Hindlimb muscle (tissue), 1 donor: ENCODE measurements at places on chromosomes 7 and 10. TPM values are rescaled to one million over a fixed set of nuclear protein-coding genes. Genes with fewer than 3 reads are reported as not detected.

DNA sequence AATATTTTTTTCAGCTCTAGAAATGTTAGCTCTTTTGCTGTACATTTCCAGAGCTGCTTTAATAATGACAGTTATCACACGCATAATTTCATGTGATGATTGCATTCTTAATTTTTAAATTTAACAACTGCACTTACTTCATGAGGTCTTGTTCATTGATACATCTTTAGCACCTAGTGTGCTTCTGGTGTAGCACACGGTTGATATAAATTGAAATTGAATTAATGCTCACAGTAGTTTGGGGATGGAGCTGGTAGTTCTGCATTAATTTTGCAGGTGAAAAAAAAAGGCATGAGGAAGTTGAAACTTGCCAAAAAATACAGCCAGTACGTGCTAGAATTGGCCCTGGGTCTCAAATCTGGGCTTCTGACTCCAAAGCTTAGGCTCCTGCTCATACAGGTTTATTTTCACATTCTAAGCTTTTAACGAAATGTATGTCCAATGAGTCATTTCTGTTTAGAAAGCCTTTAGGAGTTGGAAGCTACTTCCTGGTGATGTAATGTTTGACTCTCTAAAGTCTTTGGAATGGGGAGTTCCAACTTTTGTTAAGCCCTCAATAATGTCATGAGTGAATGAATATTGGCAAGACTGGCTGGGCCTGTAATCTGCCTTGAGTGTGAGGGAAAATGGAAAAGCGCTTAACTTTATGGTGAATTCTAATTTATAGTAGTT lies 62.5 kb downstream of the DAGLB start:
- DNase-seq, result peak; percentile 74

DNA sequence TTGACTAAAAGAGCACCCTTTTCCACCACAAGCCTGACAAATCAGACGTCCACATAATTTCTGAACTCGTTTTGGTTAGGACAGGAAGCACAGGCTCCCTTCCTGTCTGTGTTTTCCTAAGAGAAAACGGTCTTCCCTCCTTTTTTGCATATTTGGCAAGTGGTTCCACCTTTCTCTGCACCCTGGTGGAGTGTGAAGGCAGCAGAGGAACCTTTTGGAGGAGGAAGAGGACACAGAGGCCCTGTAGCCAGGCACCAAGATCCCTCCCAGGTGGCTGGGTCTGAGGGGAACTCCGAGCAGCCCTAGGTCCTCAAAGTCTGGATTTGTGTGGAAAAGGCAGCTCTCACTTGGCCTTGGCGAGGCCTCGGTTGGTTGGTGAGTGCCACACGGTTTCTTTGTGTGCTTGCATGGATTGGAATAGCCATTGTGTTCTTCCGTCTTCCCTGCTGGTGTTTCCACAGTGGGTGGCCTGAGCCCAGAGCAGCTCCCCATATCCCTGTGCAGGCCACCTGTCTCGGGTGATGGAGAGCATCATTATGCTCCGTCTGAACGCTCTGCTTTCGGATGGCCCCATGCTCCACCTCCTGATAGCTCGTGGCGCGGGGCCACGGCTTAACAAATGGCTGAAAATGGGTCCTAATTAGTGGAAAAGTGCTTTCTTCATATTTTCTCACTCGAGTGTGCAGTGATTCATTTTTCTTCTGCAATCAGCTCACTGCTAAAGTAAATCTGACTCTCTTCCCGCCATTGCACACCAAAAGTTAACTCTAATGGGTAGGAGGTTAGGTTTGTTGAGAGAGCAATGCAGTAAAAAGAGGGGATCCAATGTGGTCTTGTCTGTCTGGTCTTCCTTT lies 4.2 kb downstream of the IKZF1 start:
- DNase-seq, result no peak

- peak; percentile 70 for DNase-seq
These were observed at the start of gene FAM13C for GRCh38 chr10:59362144-59362958. FAM13C (minus strand) TSS chr10:59362549; CDS start chr10:59362460, 89 bp downstream.

DNA sequence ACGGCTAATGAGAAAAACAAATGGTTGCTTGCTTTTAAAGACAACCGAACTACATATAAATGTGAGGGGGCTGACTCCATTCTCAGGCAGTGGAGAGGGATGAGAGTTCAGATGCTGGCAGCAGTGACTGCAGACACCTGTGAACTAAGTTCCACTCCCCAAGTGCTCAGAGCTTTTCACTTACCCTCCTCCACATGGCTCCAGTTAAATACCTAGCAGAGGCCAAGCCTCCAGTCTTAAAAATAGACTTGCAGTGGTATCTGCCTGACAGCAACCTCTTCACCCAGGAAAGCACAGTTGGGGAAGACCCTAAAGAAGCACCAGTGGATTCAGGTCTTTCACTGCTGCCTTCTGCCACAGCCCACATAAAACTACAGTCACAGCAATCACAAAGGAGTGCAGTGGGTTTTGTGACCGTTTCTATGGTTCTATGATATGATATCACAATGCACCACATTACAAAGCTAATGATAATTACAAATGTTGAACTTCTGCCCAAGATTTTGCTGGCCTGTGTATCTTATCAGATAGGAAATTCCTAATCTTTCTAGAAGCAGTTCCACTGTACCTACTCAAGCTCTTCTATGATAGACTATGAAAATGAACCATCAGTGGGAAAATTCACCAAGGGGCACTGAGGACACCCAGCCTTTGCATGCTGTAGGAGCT lies 3.3 kb upstream of the ABLIM1 start:
- DNase-seq, result no peak

GRCh38 chr10:5890452-5890915 lies 441 bp downstream of the FBH1 start:
- DNase-seq, result no peak

- no peak for DNase-seq
These were observed 217.7 kb upstream of the MTPN start for GRCh38 chr7:136194878-136195277.

- DNase-seq, result no peak
These were observed 10.8 kb downstream of the TMEM120A start for GRCh38 chr7:75983471-75984129.

GRCh38 chr10:47165711-47166404 lies 134.1 kb upstream of the GDF10 start:
- DNase-seq, result peak; percentile 81

- DNase-seq, result no peak
These were observed 137.7 kb downstream of the ETV1 start for GRCh38 chr7:13851736-13852135.

- DNase-seq, result no peak
These were observed 497.3 kb downstream of the SORCS3 start for GRCh38 chr10:105138358-105138757.

DNA sequence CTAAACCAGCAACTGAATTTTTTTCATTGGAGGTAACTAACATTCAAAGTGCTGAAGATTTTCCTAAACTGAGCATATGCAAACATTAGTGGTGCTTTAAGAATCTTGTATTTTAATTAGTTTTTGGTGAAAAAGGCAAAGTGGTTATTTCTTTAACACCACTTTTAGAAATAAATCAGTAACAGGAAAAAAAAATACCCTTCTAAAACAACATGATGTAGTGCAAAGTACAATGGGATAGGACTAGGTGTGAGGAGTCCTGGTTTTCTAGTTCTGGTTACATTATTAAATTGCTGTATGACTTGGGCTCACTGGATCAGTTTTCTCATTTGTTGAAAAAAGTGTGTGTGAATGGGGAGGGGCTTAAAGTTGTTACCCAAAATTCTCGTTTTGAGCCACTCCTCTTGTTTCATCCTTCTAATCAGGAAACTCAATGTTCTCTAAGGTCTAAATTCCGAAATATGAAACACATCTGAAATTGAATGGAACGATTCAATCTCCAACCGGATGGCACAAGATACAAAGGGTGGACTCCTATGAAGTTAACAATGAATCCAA lies 1.8 kb downstream of the WASL start:
- no peak for DNase-seq

DNA sequence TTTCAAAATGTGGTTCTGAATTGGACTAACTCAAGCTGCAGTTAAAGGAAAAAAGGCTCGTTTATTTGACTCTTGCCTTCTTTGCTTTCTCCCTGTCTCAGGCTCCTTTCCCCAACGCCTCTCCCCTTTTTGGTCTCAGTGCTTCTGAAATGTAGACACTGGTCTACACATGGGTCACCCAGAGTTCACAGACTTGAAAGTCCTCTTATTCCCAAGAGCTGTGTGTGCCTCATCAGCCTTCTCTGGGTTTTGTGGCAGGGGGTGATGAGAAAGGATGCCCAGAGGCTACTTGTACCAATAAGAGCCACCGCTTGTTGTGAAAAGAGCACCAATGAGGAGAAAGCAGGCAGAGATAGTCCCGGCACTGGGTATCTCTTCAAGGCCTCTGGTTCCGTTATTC lies 125.7 kb downstream of the BICC1 start:
- DNase-seq, result no peak

DNA sequence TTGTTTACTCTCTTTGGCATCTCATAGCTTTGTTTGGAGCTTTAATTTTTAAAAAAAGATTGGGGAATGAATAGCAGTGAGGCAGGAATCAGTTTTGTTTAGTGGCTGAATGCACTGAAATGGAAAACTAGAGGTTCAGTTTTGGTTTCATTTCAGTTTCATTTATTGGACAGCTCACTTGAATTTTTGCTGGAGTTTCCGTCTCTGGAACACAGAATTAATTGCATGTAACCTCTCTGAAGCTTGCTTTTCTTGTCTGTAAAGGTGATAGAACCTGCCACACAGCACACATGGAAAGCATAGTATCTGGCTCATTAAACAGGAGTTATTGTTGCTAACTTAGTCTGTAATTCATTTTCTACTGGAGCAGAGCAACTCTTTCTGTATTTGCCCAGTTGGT lies 7.1 kb downstream of the GRM8 start:
- no peak for DNase-seq

- no peak for DNase-seq
These were observed 16.7 kb upstream of the KLF6 start for GRCh38 chr10:3801558-3802192.

DNA sequence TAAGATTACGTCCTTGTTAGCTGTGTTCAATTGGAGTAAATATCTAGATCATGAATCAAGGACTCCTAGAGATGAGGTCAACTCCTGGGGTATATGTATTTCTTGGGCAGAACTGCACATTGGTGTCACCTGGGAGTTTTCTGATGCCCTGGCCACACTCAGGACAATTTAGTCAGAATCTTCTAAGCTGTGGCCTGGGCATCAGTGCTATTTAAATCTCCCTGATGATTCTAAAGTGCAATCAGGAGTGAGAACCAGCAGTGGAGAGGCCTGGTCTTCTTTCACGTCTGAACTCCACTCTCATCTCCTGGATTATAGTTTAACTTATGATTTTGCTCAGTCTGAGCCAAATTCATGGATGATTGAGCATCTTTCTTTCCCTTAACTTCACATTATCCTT lies 218.0 kb downstream of the BMPER start:
- DNase-seq, result no peak

- DNase-seq, result no peak
These were observed 740 bp downstream of the GALNT11 start for GRCh38 chr7:152025937-152026890.

- DNase-seq, result no peak
These were observed 141.0 kb downstream of the MACC1 start for GRCh38 chr7:20075992-20076820.

DNA sequence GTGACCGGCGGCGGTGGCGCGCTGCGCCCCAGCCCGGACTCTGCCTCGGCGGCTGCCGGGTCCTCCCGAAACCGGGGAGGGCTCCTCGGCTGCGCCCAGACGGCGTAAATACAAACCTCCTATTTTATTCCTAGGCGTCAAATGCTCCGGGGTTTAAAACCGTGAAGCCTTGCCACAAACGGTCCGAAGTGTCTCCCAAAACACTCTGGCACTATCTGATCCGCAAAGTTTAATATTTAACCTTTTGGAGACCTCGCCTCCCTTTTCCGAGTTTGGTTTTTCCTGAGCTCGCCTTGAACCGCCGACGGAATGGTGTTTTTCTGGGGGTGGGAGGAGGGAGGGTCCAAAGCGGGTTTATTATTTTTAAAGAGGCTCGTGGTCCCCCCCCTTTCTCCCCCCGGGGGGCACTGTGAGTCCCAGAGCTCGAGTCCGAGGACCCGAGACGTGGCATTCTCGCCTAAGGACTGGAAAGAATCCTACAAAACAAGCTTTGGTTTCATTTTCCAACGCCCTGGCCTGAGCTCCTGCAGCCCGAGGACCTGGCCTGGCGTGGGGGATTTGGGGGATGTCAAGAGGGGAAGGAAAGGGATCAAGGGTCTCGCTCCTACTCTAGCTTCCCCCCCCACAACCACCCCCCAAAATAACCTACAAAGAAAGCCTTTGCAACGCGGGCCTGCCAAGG lies 1.8 kb downstream of the TNRC18 start:
- DNase-seq, result peak; percentile 65

GRCh38 chr7:11472646-11473045 lies 359.4 kb downstream of the THSD7A start:
- no peak for DNase-seq

- DNase-seq, result no peak
These were observed 66.0 kb downstream of the EBF3 start for GRCh38 chr10:129897871-129898626.

GRCh38 chr10:5971886-5972285 lies 5.5 kb downstream of the IL15RA start:
- DNase-seq, result no peak

DNA sequence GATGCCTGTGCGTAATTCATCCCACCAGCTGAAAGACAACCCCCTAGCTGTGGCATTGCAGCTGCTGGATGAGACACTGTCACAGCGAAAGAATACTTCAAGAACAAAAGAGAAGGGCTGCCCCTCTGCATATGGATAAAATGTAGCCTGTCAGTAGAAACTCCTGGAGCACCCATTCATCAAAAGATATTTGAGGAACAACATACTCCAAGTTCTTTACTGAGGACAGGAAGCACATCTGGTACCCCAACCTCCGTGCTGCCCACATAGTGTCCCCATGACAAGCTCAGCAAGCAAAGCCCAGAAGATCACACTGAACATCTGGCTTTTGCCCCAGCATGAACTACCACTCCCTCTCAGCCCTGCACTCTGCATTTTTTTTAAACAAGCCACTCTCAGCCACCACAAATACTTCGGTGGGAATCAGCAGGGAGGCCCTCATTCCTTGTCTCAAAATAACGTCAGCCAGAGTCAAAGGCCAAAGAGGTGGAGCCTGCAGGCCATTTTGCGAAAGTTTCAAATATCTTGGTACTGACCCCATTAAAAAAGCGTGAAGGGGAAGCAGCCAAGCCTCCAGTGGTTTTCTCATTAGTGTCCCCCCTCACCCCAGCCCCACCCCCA lies 1.7 kb downstream of the CREB3L2 start:
- DNase-seq, result peak; percentile 79

- DNase-seq, result no peak
These were observed 27.1 kb downstream of the LRRC20 start for GRCh38 chr10:70355051-70356021.

- DNase-seq, result no peak
These were observed 50.6 kb upstream of the FAM204A start for GRCh38 chr10:118392761-118393160.

The GARIN1A gene
- polyA plus RNA-seq, result 2.1 TPM

The CLDN3 gene
- polyA plus RNA-seq, result 0.40 TPM

The MEPCE gene
- 35.9 TPM for polyA plus RNA-seq

The SPOCK2 gene
- 3.6 TPM for polyA plus RNA-seq

The PHKG1 gene
- polyA plus RNA-seq, result 55.4 TPM

The PLXNA4 gene
- polyA plus RNA-seq, result 2.6 TPM

The TMEM196 gene
- polyA plus RNA-seq, result not detected

The NUPR2 gene
- not detected for polyA plus RNA-seq
